ENCODE measurements at places on chromosomes 7 and 10. TPM values are rescaled to one million over a fixed set of nuclear protein-coding genes. Genes with fewer than 3 reads are reported as not detected.

MOGAT3 gene
- not detected for total RNA-seq

GRCh38 chr7:20470726-20471125 is 140.0 kb downstream of the ITGB8 start:
- no peak overlapping the region for H3K27ac ChIP-seq
- H3K4me1 ChIP-seq = no peaks in the 10 kb centered on the region
- H3K36me3 ChIP-seq = no peaks in the 10 kb centered on the region
- no peaks in the 10 kb centered on the region for H3K27me3 ChIP-seq
- H3K4me3 ChIP-seq = no peak overlapping the region

DOCK1 gene
- total RNA-seq = 53.7 TPM

BNIP3 gene
- 55.9 TPM for total RNA-seq

DNA sequence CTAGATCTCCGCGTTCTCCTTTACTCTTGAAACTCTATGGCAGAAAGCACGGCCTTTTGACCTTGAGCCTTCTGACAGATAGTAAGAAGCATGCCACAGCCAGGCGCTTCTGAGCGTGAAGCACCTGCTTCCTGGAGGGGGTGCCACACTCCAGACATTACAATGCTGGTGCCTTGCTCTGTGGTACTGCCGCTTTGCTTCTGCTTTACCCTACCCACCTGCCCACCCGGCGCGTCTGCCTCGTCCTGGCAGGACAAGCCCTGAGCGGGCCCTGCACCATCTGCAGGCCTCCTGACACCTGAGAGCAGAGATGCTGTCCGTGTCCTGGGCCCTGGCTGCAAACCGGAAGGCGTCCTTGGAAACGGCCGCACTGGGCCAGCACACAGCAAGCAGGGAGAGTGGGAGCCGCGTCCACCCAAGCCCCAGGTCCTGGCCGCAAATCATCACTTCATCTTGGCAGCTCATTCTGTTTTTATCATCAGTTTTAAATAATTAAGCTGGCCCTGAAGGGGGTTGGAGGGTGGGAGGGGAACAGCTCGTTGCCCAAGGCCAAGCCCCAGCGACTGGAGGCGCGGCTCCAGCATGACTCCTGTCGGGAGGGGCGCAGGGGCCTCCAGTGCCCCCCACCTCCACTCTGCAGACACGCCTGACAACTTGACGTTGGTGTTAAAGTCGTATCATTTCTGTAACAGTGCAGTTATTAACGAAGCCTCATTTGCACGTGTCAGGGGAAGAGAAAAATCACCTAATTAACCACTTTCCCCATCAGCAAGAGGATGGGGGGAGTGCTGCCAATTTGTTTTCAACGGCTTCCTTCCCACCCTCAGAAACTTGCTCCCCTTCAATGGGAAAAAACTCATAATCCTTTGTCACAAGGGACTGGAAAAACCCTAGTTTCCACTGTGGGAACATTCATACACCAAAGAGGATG is 132.2 kb downstream of the MAD1L1 start:
- no peak overlapping the region for H3K27ac ChIP-seq
- H3K36me3 ChIP-seq = no peaks in the 10 kb centered on the region
- H3K27me3 ChIP-seq = no peaks in the 10 kb centered on the region
- no peak for DNase-seq

Data from sigmoid colon (tissue), 7 donors.